ENCODE measurements at places on chromosomes 6 and 20.

GRCh38 chr20:37759052-37759553 lies 65.3 kb downstream of the CTNNBL1 start:
- no peak for DNase-seq

- no peak for DNase-seq
Observed at GRCh38 chr20:58759947-58760346, 67.3 kb downstream of the NPEPL1 start.

- no peak for DNase-seq
Observed at GRCh38 chr20:16864963-16865362, 116.8 kb downstream of the OTOR start.

DNA sequence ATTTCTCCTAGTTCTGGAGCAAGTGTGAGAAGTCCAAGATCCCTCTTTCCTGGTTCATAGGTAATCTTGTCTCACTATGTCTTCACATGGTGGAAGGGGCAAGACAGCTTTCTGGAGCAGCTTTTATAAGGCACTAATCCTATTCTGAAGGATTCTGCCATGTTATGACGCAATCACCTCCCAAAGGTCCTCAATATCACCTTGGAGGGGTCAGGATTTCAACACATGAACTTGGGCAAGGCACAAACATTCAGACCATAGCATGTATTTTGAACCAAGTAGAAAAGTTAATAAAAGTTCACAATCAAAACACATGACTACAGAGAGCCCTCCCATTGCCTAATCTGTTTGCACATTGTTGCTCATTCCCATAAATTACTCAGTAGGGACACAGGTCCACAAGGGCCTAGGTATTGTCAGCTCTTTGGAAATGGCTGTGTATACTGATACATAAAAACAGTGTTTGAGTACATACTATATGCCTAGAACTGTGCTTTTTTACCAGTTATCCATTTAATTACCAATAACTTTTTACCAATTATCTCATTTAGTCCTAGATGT lies 11.3 kb upstream of the TRDN start:
- DNase-seq = no peak

DNA sequence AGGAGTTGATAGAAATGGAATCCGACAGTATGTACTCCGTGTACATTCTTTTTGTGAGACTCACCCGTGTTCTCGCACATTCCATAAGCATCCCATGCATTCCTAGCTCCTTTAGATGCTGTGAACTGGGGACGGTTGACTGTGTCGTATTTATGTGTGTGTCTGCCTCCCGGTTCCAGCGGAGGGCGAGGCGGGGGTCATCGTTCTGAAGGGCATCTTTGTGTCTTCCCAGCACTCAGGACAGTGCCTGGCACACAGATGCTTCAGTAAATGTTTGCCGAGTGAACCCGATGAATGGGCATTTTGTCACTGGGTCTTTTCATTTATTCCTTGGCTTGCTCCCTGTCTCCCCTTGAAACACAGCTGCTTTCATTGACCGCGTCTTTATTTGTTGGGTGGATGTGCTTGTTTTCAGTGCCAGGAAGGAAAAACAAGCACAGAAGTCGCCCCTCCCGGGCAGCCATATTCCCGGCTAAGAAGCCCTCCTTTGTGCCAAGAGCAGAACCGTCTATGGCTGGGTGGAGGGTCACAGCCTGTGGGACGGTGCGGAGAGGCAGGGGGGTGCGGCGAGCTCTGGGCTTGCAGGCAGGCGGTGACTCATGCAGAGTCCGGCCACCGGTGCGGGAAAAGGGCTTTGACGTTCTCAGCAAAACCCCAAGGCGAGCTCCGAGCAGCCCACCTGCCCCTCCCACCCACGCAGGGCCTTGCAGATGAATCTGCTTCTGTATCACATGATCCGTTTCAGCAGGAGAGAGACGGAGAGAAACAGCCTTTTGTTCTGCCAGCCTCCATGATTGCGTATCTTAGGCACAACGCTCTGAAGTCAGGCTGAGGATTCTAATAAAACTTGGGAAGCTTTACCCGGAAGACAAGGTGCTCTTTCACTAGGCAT lies 11.2 kb upstream of the PSMG4 start:
- no peak for DNase-seq

DNA sequence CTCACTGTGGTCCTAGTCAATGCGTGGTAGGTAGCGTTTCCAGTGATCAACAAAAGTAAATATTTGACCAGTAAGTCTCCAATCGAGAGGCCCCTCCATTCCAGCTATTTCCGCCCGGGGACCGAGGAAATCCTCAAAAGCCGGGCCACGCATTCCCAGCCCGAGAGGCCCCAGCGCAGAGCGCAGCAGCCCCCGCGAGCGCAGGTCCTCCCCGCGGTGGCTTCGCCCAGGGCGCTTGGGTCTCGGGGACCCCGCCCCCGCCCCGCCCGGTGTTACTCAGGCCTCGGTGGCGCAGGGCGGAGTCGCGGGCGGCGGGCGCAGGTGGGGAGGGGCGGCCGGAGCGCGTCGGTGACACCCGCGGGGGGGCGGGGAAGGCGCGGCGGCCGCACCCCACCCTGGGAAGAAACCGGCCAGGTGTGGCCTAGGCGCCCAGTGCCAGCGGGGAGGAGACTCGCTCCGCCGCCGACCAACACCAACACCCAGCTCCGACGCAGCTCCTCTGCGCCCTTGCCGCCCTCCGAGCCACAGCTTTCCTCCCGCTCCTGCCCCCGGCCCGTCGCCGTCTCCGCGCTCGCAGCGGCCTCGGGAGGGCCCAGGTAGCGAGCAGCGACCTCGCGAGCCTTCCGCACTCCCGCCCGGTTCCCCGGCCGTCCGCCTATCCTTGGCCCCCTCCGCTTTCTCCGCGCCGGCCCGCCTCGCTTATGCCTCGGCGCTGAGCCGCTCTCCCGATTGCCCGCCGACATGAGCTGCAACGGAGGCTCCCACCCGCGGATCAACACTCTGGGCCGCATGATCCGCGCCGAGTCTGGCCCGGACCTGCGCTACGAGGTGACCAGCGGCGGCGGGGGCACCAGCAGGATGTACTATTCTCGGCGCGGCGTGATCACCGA lies at the start of gene DSP:
Gene DSP (plus strand): TSS at position 497 of the 890 bp plus-strand sequence. CDS start 245 bp downstream, at position 742.
- no peak for DNase-seq

DNA sequence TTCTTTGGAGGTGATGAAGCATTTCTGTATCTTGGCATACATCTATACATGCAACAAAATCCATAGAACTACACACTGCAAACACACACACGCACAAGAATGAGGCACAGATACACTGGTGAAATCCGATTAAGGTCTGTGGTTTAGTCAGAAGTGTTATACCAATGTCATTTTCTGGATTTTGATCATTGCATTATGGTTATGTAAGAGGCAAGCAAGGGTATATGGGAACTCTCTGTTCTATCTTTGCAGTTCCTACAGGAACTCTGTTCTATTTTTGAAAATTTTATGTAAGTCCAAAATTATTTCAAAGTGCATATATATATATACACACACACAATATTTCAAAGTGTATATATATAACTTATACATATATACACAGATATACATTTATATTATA lies 101.7 kb downstream of the SYNDIG1 start:
- DNase-seq = no peak

DNA sequence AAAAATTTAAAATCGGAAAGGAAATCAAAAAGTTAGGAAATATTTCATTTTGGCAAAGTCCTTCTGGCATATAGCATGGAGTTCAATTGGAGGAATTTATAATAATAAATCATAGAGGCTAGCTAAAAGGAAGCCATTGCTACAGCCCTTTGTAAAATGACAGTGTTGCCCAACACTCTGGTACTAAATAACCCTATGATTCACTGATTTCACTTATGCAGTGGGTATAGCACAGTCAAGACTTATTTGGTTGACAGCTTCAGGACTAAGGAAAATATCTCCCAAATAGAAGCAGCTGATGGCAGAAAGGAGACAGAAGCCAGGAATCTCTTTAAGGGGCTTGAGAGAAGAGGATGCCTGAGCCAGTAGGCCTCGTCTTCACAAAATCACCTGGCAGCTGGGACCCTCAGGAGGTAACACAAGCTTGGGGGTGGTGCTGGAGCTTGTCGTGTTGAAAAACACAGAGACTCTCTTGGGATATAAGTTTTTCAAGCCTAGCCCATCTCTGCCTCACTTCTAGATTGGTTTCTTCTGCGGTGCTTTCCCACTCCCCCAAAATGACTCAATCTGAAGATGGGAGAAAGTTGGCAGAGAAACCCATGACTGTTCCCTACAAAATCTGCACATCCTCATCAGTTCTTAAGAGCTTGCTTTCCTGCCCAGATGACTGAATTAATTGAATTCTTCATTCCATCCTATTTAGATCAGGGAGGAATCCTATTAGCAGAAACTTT lies 38.4 kb upstream of the EYA4 start:
- no peak for DNase-seq

DNA sequence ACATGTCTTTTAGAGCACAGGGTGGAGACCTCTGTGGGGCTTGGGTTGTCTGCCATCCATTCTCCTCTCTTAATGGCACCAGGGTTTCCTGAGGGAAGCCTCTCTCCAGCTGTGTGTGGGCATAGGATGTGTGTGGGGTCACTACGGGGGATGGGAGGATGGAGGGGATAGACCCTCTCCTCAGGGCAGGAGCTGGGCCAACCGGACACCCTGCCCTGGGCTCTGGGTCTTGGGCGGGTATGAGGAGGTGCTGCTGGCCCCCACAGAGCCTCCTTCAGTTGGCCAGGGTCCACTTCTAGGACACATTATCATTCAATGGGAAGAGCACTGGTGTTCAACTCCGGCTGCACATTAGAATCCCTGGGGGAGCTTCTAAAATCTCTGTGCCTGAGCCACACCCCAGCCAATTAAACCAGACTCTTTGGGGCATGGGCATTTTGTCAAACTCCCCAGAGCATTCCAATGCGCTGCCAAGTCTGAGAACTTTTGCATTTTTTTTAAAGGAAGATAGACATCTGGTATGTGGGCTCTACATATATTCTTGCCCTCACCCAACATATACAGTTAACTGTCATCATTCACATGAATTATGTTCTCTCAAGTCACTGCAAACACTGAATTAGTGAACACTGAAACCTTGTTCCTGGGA lies 38.5 kb downstream of the TRAM2 start:
- DNase-seq = no peak

Data from stimulated activated CD8-positive, alpha-beta memory T cell treated with anti-CD3 and anti-CD28 coated beads, Interleukin-2, amount 100 ng/mL, for 1 hour (primary cell).